ENCODE measurements at places on chromosomes 2 and 18.

DNA sequence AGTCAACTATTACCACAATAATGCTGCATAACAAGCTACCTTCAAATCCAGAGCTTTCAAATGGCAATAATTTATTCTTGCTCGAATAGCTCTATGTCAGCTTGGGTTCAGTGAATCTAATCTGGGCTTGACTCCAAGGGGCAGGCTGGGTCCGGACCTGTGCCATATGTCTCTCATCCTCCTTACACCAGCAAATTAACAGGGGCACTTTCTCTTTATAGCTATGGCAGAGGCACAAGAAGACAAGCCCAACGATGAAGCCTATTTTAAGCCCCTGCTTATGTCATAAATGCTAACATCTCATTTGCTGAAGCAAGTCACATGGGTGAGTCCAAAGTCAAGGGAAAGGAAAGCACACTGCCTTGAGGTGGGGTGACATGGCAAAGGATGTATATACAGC lies 13.3 kb upstream of the ZNF521 start:
- no peak overlapping the region for H3K27ac ChIP-seq
- no peak overlapping the region for H3K4me3 ChIP-seq
- H3K27me3 ChIP-seq, result no peaks in the 10 kb centered on the region
- no peaks in the 10 kb centered on the region for H3K36me3 ChIP-seq
- H3K4me1 ChIP-seq, result no peaks in the 10 kb centered on the region

DNA sequence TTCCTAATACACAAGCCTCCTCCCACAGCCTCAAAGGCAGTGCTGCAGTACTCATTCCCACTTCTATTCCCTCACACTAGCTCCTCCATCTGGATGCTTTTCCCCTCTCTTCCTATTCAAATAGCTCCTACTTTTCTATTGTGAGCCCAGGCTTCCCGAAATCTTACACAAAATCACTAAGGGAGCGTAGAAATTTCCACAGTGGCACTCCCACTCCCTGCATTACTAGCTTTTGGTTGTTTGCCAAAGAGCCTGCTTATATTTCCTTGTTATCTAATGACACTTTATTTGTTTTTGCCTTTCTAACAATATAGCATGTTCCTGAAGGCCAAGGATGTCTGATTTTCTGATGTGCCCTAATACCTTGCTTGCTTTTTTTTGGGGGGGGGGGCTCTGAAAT lies 10.9 kb downstream of the EPAS1 start:
- H3K36me3 ChIP-seq, result no peaks in the 10 kb centered on the region
- H3K4me3 ChIP-seq, result no peak overlapping the region
- peaks cover 30% of the 10 kb centered on the region for H3K4me1 ChIP-seq
- no peak for DNase-seq
- H3K27me3 ChIP-seq, result peaks cover 6% of the 10 kb centered on the region

DNA sequence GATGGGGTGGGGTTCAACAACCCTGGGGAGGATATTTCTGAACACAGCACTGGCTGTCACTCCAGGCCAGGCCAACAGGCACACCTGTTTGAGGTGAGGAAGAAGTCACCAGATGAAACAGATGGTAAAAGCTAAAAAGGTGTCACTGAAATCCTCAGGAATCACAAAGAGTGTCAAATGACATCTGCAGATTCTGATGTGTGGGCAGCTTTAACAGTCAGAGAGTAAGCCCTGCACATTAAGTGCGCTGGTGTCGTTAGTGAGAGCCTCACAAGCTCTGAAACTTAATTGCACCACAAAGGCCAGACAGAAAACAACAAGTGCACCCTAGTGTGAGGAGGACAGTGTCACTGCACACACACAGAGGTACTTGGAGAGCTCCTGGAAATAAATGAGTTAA lies 13.6 kb downstream of the FLACC1 start:
- H3K27me3 ChIP-seq, result no peaks in the 10 kb centered on the region
- peaks cover 6% of the 10 kb centered on the region for H3K36me3 ChIP-seq
- H3K4me3 ChIP-seq, result no peak overlapping the region
- H3K4me1 ChIP-seq, result no peaks in the 10 kb centered on the region
- DNase-seq, result no peak
- H3K27ac ChIP-seq, result no peak overlapping the region

- no peak overlapping the region for H3K27ac ChIP-seq
- H3K27me3 ChIP-seq, result no peaks in the 10 kb centered on the region
- DNase-seq, result no peak
- no peaks in the 10 kb centered on the region for H3K36me3 ChIP-seq
Measured at GRCh38 chr2:23127465-23127864, 257.5 kb upstream of the KLHL29 start.

- no peaks in the 10 kb centered on the region for H3K36me3 ChIP-seq
- DNase-seq, result no peak
- no peak overlapping the region for H3K27ac ChIP-seq
Measured at GRCh38 chr2:118903029-118903351, 39.0 kb upstream of the MARCO start.

DNA sequence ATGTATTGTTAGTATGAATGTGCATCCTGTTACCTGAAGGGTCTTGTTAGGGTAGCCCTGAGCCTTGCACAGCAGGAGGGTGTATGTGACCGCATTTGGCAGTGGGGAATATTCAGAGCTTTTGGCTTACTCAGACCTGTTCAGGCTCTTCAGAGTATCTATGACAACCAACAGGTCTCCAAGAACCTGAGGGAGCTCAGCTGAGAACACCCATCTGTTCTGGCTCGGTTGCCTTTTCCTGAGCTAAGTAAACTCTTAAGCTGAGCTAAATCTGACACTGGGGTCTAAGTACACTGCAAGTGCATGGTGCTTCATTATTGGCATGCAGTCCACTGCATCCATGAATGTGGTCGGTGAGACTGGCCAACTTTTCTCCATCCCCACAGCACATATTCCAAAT lies 92.4 kb upstream of the CHST9 start:
- H3K36me3 ChIP-seq, result no peaks in the 10 kb centered on the region
- H3K4me3 ChIP-seq, result no peak overlapping the region
- H3K27me3 ChIP-seq, result no peaks in the 10 kb centered on the region
- no peak for DNase-seq

DNA sequence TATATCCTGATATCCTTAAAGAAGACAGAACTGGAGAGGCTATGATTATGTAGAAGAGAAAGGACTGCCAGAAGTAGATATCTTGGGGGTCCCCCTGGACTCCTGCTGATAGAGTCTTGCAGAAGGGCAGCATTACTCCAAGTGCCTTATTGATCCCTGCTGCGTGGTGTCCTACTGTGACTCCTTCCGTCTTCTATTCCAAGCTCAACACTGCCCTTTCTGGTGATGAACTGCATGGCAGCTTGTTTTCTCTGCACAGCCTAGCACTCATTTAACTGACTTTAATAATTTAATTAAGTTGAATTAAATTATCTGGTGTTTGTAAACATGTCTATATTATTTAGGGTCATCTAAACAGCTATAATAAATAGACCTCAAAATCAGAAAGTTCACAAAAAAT lies 194.1 kb upstream of the DSEL start:
- no peaks in the 10 kb centered on the region for H3K4me1 ChIP-seq
- no peak for DNase-seq
- no peak overlapping the region for H3K4me3 ChIP-seq
- H3K36me3 ChIP-seq, result no peaks in the 10 kb centered on the region
- no peak overlapping the region for H3K27ac ChIP-seq

GRCh38 chr2:98772536-98772935 lies 41.6 kb upstream of the MGAT4A start:
- H3K27ac ChIP-seq, result peak overlapping the region; percentile 70
- peak overlapping the region; percentile 54 for H3K4me3 ChIP-seq
- H3K4me1 ChIP-seq, result peaks cover 72% of the 10 kb centered on the region

GRCh38 chr18:61475931-61476330 lies 142.7 kb downstream of the CDH20 start:
- H3K36me3 ChIP-seq, result no peaks in the 10 kb centered on the region
- no peaks in the 10 kb centered on the region for H3K27me3 ChIP-seq
- no peak overlapping the region for H3K27ac ChIP-seq
- DNase-seq, result no peak
- H3K4me1 ChIP-seq, result no peaks in the 10 kb centered on the region

- no peaks in the 10 kb centered on the region for H3K4me1 ChIP-seq
- H3K36me3 ChIP-seq, result no peaks in the 10 kb centered on the region
- H3K27ac ChIP-seq, result peak overlapping the region; percentile 57
- no peaks in the 10 kb centered on the region for H3K27me3 ChIP-seq
Measured at GRCh38 chr2:215772634-215773563, 240.5 kb downstream of the MREG start.

- no peak for DNase-seq
- no peak overlapping the region for H3K4me3 ChIP-seq
- no peak overlapping the region for H3K27ac ChIP-seq
- H3K36me3 ChIP-seq, result peaks cover under 1% of the 10 kb centered on the region
- no peaks in the 10 kb centered on the region for H3K27me3 ChIP-seq
Measured at GRCh38 chr18:79690071-79690470, 10.5 kb downstream of the CTDP1 start.

- no peak overlapping the region for H3K27ac ChIP-seq
- H3K36me3 ChIP-seq, result no peaks in the 10 kb centered on the region
- H3K4me1 ChIP-seq, result no peaks in the 10 kb centered on the region
- no peak overlapping the region for H3K4me3 ChIP-seq
- H3K27me3 ChIP-seq, result no peaks in the 10 kb centered on the region
Measured at GRCh38 chr2:44886414-44886813, 55.1 kb upstream of the SIX3 start.

GRCh38 chr2:72887032-72887739 lies at the start of gene SPR:
Gene SPR, plus strand, starts transcription at chr2:72887408. Its CDS starts 25 bp downstream, at chr2:72887433.
- peak within 1 kb of the TSS; percentile 65 for H3K4me3 ChIP-seq
- H3K27me3 ChIP-seq, result peaks cover 29% of the 10 kb centered on the region
- peak within 1 kb of the TSS; percentile 47 for H3K27ac ChIP-seq

GRCh38 chr2:231634412-231634811 lies 41.7 kb downstream of the TEX44 start:
- H3K4me1 ChIP-seq, result no peaks in the 10 kb centered on the region
- no peaks in the 10 kb centered on the region for H3K36me3 ChIP-seq
- no peak overlapping the region for H3K4me3 ChIP-seq
- H3K27ac ChIP-seq, result no peak overlapping the region
- no peak for DNase-seq

DNA sequence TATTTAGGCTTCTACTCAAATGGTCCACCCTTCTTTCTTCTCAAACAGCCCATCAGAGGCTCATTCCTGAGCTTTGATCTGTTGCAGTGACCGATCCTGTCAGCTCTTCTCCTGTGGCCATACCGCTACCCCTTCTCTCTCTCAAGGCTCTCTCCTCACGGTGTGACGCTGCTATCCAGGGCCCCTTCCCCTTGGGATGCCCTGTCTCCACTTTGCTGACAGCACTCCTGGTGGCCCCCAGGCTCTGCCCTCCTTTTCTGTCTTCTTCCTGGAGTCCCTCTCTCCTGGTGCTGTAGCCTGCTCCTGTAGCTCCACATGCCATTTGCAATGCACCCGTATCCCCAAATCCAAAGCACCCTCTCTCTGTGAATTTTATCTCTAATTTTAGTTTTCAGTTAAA lies 45.4 kb upstream of the CTAGE1 start:
- H3K27ac ChIP-seq, result no peak overlapping the region
- H3K36me3 ChIP-seq, result no peaks in the 10 kb centered on the region
- H3K4me3 ChIP-seq, result no peak overlapping the region
- H3K27me3 ChIP-seq, result peaks cover 5% of the 10 kb centered on the region
- H3K4me1 ChIP-seq, result no peaks in the 10 kb centered on the region

GRCh38 chr2:170022692-170023091 lies 155.3 kb upstream of the MYO3B start:
- H3K4me1 ChIP-seq, result no peaks in the 10 kb centered on the region
- H3K27ac ChIP-seq, result no peak overlapping the region
- H3K4me3 ChIP-seq, result no peak overlapping the region
- H3K27me3 ChIP-seq, result no peaks in the 10 kb centered on the region
- H3K36me3 ChIP-seq, result no peaks in the 10 kb centered on the region
- DNase-seq, result no peak

GRCh38 chr2:44347526-44347925 lies 13.8 kb downstream of the PREPL start:
- DNase-seq, result no peak
- no peaks in the 10 kb centered on the region for H3K27me3 ChIP-seq
- no peak overlapping the region for H3K27ac ChIP-seq
- no peaks in the 10 kb centered on the region for H3K4me1 ChIP-seq
- H3K36me3 ChIP-seq, result no peaks in the 10 kb centered on the region
- H3K4me3 ChIP-seq, result no peak overlapping the region
